ENCODE measurements at places on chromosomes 7 and 10. TPM values are rescaled to one million over a fixed set of nuclear protein-coding genes. Genes with fewer than 3 reads are reported as not detected.

- no peak for DNase-seq
These were observed 51.2 kb downstream of the GTF2I start for GRCh38 chr7:74708569-74709275.

DNA sequence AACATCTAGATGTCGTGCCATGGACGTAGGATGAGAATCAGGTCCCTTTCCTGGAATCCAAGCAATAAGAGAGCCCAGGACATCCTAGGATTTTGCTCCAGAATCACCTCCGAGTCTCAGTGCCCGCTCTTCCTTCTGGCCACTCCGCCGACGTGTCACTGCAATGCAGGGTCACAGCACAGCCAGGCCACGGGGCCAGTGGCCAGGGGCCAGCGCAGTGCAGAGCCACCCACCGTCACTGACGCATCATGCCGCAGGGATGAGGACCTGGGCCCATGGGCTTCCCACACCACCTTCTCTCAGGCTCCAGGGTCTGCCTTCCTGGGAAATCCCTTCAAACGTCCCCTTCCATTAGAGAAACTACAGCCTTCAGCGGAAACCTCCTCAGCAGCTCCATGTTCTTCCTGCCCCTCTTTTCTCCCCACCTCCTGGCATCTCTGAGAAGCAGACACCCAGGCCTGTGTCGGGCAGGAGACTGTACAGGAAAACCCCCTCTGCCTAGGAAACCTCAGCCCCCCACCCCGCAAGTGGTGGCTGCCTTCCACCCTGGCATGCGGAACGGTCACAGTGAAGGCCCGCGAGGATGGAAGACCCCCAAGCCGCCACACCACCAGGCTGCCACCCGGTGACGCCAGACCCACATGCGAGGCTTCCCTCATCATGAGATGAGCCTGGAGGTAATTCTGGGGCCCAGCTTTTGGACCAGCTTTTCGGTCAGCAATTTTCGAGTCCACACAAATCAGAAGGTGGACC lies 32.1 kb downstream of the STK32C start:
- DNase-seq: no peak

- DNase-seq: no peak
These were observed 952.9 kb downstream of the NRG3 start for GRCh38 chr10:82827901-82828300.

GRCh38 chr10:33037726-33038125 lies 79.7 kb upstream of the ITGB1 start:
- no peak for DNase-seq

GRCh38 chr10:12681252-12681651 lies 320.3 kb downstream of the CCDC3 start:
- no peak for DNase-seq

DNA sequence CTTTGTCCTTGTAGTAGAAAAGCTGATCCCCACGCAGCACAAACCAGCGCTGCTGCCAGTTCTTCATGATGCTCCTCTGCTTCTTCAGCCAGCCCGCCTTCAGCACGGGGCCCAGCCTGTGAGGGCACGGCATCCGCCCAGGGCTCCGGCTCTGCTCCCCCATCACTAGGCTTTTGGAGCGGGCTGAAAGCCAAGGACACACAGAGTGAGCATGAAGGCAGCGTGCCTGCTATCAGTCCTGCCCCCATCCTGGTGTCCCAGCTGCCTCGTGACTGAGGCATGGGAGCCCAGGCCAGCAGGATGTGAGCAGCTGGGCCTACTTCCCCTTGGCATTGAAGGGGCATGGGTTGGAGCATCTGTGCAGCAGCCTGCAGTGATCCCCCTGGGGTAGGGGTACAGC lies 21.9 kb downstream of the ARHGAP22 start:
- DNase-seq: no peak

DNA sequence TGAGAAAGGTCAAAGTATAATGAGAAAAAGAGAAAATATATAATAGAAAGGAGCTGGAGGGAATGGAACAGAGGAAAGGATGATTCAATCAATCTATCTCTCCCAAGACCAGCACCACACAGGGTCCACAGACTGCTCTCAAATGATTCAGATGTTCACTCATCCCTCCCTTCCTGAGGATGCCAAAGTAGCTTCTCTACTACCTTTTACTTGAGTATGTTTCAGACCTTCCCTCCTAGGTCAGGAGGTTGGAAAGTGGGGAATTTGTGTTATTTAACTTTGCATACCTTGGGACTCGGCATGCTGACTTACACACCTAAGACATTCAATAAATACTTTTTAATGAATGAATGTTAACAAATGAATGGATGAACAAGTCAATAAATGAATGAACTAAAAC lies 30.6 kb downstream of the CPVL start:
- DNase-seq: no peak

GRCh38 chr10:47330366-47330765 lies 8.1 kb downstream of the GDF2 start:
- DNase-seq: no peak

DNA sequence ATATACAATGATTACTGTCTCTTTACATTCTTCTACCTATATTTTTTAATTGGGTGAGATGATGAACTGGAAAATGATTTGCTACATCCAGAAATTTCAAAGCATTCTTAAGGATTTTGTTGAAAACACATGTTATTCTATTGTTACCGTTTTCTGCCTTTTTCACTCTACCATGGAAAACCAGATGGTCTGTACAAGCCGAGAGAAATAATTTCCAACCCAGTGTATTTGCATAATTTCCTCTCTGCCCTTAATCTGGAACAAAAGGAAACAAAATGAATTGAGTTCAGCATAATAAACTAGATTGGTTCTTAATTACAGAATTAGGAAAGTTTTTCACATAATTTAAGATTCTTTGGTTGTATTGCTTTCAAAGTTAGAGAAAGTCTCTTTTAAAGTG lies 211.2 kb downstream of the CACNB2 start:
- no peak for DNase-seq

- DNase-seq: no peak
These were observed 28.1 kb upstream of the LRRC4 start for GRCh38 chr7:128059143-128059988.

DNA sequence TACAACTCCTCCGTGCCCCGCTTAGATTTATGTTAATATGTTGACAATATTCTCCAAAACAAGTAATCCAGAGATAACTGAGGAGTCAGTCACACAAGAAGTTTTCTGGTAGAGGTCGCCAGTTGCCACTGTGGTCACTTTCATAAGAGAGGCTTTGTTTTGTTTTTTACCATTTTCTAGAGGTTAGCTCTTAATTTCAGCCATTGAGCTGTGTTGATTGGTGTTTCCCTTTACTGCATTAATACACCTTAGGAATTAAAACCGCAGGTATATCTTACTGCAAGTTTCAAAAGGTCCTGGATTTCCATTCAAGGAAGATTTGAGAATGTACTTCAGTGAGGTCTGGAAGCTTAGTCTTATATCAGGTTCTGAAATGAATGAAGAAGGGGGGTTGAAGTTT lies 3.5 kb downstream of the BMI1 start:
- no peak for DNase-seq

GRCh38 chr7:11613292-11613930 lies 218.6 kb downstream of the THSD7A start:
- DNase-seq: no peak

DNA sequence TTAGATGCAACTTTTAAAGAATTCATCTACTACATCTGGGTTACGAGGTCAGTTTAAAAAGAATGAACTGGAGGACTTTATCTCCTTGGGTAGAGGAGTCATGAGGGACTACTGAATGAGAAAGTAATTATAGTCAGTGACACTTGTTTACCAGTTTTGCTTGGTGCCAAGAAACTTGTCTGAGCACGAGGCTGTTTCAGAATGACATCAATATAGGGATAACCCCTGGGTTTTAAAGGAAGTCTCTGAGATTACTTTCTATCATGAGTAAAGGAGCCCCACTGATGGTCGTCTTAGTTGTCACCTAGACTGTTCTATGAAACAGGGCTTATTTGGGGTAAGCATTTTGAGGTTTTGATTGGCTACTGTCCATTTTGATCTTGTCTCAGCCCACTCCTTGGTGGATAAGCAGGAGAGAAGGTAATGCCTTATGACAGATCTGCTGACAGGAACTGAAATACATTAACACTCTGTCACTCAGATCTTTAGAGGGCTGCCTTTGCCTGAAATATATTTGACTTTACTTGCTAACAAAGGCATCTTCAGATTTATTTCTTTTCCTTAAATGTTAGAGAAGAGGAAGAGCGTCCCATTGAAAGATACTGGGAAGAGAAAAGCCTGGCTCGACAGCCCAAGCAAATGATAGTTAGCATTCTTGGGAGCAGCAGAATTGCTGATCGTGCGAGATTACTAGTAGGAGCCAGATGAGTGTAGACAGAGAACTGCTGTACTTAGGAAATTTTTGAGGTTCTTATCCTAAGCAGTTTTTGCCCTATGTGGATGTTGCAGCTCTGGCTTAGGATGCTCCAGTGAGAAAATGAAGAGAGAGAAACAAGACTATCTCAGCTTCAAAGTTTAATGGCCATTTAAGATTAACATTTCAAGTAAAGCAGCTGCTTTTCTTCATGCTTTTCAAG lies 299.2 kb upstream of the LRGUK start:
- DNase-seq: no peak

GRCh38 chr10:15387021-15387420 lies 15.9 kb upstream of the FAM171A1 start:
- no peak for DNase-seq

GRCh38 chr7:32062150-32062549 lies 8.1 kb downstream of the PDE1C start:
- DNase-seq: no peak

- DNase-seq: no peak
These were observed 148.4 kb downstream of the GRID1 start for GRCh38 chr10:86218160-86218559.

DNA sequence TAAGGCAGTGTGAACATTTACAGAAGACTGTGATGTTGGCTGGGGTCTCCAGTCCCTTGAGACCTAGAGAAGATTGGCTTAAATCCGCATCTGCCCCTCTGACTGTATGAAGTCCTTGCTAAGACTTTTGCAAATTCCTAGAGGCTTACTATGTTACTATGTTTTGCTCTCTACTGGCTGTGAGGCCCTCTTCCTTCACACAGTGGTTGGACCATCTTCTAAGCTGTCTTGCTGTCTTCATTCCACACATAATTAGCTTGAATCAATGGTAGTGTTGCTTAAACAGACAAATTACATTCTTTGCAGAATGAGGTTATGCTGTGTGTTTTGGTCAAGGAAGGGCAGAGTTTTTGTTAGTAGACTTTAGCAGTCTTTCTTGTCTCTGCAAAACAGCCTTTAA lies 658.0 kb downstream of the TYW1 start:
- no peak for DNase-seq

DNA sequence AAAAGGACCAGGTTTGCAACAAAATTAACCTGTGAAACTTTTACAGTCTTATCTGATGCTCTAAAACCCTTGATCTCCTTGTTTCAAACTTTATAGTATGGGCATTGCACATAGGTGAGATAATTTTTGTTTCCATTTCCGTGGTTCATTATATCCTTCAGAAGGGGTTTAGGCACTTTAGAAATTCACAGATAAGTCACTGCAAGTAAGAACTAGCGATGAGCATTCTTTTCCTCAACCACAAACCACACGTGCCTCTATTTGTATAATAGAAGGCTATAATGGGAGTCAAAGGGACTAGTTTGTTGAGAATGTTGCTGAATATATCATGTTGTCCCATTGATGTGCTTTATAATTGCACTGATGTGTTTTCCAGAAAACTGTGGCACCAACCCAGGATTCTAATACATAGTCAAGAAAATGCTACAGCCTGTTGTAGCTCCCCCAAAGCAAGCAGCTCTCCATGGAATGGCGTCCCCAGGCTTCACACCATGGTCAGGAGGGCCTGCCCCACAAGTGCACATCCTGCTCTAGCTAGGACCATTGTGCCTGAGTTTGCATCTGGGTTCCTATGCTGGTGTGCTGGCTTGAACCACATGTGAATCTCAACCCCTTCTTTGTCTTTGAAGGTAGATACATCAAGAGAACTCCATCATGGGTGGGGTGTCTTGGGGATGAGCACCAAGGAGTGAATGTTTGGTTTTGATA lies 14.0 kb upstream of the ATXN7L1 start:
- DNase-seq: no peak

GRCh38 chr10:102643336-102644065 lies 778 bp upstream of the TRIM8 start:
- no peak for DNase-seq

- DNase-seq: no peak
These were observed 58.9 kb downstream of the KCNMA1 start for GRCh38 chr10:77578583-77579227.

- DNase-seq: no peak
These were observed 69.8 kb upstream of the PIK3CG start for GRCh38 chr7:106795084-106795876.

DNA sequence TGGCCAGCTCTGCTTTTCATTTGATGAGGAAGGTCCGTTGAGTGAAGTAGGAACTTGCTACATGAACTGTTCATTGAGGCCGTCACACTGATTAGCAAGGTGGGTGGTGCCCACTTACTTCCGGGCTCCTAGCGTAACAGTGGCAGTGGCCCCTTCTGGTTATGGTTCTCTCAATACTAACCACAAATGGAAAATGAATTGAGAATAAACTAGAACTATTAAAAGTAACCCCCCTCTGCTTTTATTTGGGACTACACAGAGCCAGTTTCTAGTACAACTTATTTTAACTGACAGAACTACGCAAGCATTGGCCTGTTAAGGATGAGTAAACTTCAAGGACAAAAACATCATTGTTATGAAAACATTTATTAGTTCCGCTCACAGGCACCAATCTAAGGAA lies 519.1 kb downstream of the INHBA start:
- no peak for DNase-seq

DNA sequence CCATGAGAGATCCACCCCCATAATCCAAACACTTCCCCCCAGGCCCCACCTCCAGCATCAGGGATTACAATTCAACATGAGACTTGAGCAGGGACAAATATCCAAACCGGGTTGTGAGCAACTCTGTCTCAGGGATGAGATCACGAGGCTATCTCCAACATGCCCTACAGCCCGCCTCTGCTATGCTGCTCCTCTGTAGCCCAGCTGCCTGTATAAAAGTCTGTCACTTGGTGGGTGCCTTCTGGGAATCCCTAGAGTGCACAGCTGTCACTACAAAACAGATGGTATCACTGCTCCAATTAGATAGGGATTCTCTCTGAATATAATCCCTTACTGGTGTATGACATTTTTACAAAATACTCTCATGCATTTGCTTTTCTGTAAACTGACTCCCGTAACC lies 114.9 kb upstream of the NANOS1 start:
- DNase-seq: no peak

- DNase-seq: no peak
These were observed 528.9 kb upstream of the FZD8 start for GRCh38 chr10:36170943-36171501.

GRCh38 chr10:66180021-66180420 lies 745.8 kb upstream of the LRRTM3 start:
- DNase-seq: no peak

- peak; percentile 24 for DNase-seq
These were observed 205.4 kb upstream of the C7orf33 start for GRCh38 chr7:148385009-148385682.

- DNase-seq: no peak
These were observed 308.2 kb upstream of the GLI3 start for GRCh38 chr7:42545049-42545724.

- DNase-seq: no peak
These were observed 80.0 kb upstream of the DDC start for GRCh38 chr7:50645186-50645585.

Gene PFKP
- 81.5 TPM for total RNA-seq

Gene CRTAC1
- 7.3 TPM for total RNA-seq

Gene RPA3
- total RNA-seq: 17.1 TPM

Gene SNX8
- 3.3 TPM for total RNA-seq

Gene SFRP5
- 1.6 TPM for total RNA-seq

Gene CRCP
- 62.4 TPM for total RNA-seq

Gene CALHM1
- not detected for total RNA-seq

Gene PILRA
- total RNA-seq: 0.82 TPM
